Left ventricle myocardium inferior (tissue), 1 donor: ENCODE measurements at places on chromosomes 6 and 20. TPM values are rescaled to one million over a fixed set of nuclear protein-coding genes. Genes with fewer than 3 reads are reported as not detected.

Gene DPPA5
- total RNA-seq: not detected

Gene ID1
- total RNA-seq: 91.5 TPM

Gene ADGRB3
- 1.5 TPM for total RNA-seq

Gene HLA-DQA1
- 5.4 TPM for total RNA-seq

Gene C20orf141
- total RNA-seq: not detected

Gene CLPSL2
- not detected for total RNA-seq

Gene MEP1A
- total RNA-seq: not detected

Gene MYO6
- 5.0 TPM for total RNA-seq

Gene GPLD1
- total RNA-seq: 0.71 TPM
